Mammary epithelial cell (primary cell): ENCODE measurements at places on chromosomes 16 and 17. TPM values are rescaled to one million over a fixed set of nuclear protein-coding genes. Genes with fewer than 3 reads are reported as not detected.

- DNase-seq, result no peak
Measured at GRCh38 chr17:80482555-80483308, 6.3 kb upstream of the NPTX1 start.

GRCh38 chr17:80631142-80632045 is 86.8 kb downstream of the RPTOR start:
- no peak for DNase-seq

DNA sequence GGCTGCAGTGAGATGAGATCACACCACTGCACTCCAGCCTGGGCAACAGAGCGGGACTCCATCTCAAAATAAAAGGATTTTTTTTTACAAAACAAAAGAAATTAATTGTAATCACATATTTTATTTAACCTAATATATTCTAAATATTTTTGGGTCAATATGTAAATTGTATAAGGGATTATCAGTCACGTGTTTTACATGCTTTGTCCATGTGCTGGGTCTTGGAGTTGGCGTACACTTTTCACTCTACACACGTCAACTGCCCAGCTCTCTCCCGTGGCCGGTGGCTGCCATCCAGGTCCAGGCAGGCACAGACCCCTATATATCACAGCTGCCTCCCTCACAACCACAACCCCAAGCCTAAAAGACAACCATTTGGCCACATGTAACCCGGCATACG is 68.1 kb downstream of the RBFOX3 start:
- no peak for DNase-seq

DNA sequence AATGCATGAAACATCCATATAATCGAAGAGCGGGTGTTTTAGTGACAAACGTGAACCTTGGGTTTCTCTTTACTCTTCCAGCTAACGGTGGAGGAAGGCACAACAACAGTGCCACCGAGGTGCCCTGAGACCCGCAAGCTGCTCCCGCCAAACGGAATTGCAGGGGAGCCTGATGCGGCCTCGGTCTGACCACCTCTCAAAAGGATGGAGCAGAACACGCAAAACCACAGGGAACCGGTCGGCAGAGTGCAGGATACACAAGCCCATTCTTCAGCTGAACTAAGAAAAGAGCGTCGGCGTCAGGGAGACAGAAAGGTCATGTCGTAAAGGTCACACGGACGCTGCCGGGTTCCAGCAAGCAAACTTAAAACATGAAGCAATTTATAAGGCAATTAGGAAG is 109.5 kb upstream of the ZNF750 start:
- no peak for DNase-seq

Gene SLC25A19
- total RNA-seq, result 9.7 and 12.1 TPM in 2 replicates

DNA sequence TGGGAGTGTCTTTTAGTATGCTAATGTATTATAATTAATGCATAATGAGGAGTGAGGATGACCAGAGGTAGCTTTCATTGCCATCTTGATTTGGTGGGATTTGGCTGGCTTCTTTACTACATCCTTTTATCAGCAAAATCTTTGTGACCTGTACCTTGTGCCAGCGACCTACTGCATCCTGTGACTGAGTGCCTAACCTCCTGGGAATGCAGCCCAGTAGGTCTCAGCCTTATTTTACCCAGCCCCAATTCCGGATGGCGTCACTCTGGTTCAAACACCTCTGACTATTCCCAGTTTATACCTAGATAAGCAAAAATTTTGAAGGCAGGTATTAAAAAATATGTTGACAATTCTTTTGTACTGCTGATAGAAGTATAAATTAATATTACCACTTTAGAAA is 10.5 kb upstream of the BLMH start:
- no peak for DNase-seq

Gene GSG1L
- not detected for total RNA-seq

GRCh38 chr16:5020551-5020950 is 13.2 kb downstream of the NAGPA start:
- no peak for DNase-seq

- DNase-seq, result peak; percentile 58
Measured at GRCh38 chr16:87278191-87279093, 38.8 kb downstream of the C16orf95 start.

DNA sequence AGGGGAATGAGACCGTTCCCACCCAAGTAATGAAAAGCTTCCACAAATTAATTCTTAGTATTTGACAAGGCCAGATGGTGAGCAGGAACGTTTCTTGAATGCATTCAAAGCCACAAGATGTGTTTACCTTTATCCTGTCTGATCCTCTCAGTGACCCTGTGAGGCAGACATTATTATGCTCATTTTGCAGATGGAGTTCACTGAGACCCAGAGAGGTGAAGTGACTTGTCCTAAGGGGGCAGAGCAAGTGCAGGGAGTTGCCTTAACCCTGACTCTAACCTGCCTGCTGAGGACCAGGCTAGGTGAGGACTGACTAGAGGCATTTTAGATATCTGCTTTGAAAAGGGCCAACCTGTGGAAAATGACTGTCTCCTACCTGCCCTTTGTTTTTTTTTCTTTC is 156.7 kb downstream of the HAPSTR1 start:
- DNase-seq, result no peak

GRCh38 chr17:58234512-58234911 is 3.9 kb upstream of the LPO start:
- no peak for DNase-seq

GRCh38 chr17:49456183-49456965 is 38.7 kb upstream of the NGFR start:
- peak; percentile 65 for DNase-seq

DNA sequence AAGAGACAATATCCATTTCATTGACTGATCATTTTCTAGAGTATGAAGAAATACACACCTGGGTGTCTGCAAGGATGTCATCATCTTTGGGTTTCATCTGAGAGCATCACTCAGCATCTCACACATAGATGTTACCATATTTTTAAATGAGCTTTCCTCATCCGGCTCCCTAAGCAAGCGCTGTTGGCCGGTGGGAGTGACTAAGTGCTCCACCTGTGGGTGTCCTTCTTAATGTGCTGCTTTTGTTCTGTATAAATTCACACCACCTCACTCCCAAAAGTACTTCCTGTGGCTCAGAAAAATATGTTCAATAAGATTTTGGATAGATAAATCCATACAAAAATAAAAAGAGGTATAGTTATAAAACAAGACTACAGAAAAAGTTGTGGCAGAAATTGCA is 7.4 kb downstream of the SSTR2 start:
- no peak for DNase-seq

Gene GSDMA
- 0.67 TPM for total RNA-seq

- DNase-seq, result no peak
Measured at GRCh38 chr16:50172195-50172922, 19.3 kb downstream of the TENT4B start.

DNA sequence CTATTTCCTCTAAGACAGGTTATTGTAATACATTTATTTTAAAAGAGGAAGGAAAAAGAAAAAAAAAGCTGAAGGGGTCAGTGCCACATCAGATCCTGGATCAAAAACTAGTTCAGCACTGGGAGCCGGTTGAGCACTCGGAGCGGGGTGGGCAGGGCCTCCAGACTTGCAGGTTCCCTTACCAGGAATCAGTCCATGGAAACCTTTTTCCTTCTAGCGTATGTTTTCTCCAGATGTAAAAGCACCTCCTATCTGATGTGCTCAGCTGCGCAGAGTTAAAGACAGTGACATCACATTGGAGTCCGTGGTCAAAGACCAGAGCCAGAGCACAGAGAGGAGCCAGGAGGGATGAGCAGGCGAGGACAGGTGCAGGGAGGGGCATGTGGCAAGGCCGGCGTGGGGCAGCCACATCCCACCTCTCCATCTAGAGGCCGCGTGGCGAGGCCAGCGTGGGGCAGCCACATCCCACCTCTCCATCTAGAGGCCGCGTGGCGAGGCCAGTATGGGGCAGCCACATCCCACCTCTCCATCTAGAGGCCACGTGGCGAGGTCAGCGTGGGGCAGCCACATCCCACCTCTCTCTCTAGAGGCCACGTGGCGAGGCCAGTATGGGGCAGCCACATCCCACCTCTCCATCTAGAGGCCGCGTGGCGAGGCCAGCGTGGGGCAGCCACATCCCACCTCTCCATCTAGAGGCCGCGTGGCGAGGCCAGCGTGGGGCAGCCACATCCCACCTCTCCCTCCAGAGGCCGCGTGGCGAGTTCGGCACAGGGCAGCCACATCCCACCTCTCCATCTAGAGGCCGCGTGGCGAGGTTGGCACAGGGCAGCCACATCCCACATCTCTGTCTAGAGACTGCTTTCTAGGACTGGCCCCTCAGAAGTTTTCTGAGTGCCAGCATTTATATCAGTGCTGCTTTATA is 166.8 kb upstream of the CHMP6 start:
- DNase-seq, result no peak

DNA sequence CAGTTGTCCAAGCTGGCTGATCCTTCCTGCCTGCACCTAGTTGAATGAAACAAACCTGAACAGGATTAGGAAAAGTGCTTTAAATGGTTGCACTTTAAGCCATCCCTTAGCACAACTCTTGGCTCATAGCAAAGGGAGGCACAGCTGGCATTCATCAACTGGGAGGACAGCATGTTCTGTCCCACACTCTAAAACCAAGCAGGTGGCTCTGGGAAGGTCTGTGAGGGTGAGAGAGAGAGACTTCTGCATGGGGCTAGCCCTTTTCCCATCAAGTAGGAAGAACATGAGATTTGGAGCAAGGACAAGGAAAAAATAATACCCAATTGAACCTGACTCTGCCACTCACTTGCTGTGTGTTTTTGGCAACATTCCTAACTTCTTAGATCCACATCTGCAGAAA is 140.9 kb upstream of the CCL2 start:
- no peak for DNase-seq

DNA sequence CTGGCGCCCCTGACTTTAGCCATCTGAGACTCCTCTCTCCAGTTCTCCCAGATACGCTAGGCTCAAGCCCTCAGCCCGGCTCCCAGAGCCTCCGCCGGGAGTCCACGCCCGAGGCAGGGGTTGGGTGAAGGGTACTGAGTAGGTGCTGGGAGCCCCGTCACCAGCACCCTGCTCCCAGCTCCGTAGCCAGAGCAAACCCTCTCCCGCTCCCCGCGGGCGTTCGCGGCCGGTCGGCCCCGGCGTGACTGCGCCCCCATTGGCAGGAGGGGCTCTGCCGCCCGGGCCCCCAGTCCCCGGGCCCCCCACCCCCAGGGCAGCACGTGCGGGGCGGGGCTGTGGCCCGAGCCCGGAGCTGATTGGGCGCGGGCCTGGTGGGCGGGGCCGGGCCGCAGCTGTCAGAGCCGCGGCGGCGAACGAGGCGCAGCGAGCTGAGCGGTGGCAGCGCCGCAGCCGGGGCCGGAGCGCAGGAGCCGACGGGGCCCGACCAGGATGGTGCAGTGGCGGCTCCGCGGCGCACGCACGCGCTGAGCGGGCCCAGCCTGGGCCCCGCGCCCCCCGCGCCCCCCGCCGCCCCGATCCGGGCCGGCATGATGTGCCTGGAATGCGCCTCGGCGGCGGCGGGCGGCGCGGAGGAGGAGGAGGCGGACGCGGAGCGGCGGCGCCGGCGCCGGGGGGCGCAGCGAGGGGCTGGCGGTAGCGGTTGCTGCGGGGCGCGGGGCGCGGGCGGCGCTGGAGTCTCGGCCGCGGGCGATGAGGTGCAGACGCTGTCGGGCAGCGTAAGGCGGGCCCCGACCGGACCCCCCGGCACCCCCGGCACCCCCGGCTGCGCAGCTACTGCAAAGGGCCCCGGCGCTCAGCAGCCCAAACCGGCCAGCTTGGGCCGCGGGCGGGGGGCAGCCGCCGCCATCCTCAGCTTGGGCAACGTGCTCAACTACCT is at the start of gene SPNS2:
SPNS2 (plus strand) TSS at position 421 of the 937 bp plus-strand sequence; CDS start at position 588, 167 bp downstream.
- peak; percentile 36 for DNase-seq

DNA sequence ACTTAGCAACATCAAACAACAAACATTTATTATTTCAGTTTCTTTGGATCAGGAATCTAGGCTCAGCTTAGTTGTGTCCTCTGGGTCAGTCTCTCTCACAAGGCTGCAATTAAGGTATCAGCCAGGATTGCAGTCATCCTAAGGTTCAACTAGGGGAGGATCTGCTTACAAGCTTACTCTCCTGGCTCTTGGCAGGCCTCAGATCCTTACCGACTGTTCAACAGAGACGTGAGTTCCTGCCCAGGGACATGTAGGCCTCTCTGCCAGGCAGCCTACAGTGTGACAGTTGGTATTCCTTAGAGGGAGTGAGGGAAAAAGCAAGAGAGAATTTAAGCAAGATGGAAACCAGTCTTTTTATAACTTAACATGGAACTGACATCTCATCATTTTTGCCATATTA is 294.0 kb downstream of the ZFHX3 start:
- no peak for DNase-seq
